Lower lobe of right lung (tissue), 2 donors: ENCODE measurements at places on chromosomes 7 and 10. TPM values are rescaled to one million over a fixed set of nuclear protein-coding genes. Genes with fewer than 3 reads are reported as not detected.

DNA sequence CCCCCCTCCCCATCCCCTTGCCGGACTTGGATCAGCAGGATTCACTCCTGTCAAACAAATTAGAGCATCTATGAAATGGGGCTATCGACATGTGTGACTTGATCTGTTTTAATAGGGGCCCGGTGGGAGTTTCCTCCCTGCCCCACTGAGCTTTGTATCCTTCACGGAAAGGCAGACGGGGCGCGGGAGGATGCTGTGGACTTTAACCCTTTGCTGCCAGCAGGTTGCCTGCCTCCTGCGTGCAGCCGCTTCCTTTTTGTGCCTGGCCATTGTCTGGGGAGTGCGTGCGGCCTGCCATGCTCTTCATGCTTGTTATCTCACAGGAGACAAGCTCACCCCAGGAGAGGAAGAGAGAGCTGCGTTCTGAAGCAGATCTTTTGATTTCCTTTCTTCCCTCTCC is 512.8 kb upstream of the GALNT17 start:
- DNase-seq = no peak

GRCh38 chr7:6276911-6277408 is 4.5 kb upstream of the CYTH3 start:
- no peak for DNase-seq

- no peak for DNase-seq
Observed at GRCh38 chr10:62561151-62561550, 187.0 kb downstream of the ZNF365 start.

- peak; percentile 67 for DNase-seq
Observed at GRCh38 chr7:35424869-35425495, 171.1 kb upstream of the TBX20 start.

DNA sequence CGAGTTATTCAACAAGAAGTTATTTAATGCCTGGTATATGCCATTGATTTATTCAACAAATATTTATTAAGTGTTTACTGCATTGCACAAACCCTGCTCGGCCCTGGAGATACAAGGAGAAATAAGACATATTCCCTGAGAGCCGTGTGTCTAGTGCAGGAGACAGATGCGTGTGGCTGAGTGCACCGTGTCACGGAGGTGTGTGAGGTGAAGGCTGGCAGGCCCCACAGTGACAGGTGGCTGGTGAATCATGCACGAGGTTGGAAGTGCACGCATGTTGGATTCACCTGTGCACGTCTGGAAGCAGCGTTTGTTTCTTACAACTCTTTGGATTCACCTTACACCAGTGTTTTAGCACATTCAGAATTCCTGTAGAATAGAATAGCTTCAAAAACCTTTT is 136.6 kb upstream of the SHH start:
- no peak for DNase-seq

The SPOCK2 gene
- 108 TPM for total RNA-seq

DNA sequence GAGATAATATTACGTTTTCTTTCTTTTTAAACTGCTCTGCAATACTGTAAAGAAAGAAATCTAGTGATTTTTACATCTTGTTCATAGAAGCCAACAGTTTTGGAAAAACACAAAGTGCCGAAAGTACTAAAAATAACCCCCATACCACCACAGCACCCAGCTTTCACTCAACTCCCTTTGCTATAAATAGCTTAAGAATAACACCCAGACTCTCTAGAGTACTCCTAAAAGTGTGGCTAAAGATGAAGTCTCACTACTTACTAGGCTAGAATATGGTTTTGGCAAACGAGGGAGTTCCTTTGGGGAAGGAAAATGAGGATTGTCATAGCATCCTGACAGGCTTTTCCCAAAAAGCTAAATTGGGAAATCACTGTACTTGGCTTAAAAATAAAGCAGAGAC is 151.8 kb upstream of the ANK3 start:
- DNase-seq = no peak
